Neuronal stem cell (in vitro differentiated cells): ENCODE measurements at places on chromosomes 1 and 21.

GRCh38 chr1:30748098-30748698 is 9.4 kb downstream of the LAPTM5 start:
- no peak for DNase-seq

DNA sequence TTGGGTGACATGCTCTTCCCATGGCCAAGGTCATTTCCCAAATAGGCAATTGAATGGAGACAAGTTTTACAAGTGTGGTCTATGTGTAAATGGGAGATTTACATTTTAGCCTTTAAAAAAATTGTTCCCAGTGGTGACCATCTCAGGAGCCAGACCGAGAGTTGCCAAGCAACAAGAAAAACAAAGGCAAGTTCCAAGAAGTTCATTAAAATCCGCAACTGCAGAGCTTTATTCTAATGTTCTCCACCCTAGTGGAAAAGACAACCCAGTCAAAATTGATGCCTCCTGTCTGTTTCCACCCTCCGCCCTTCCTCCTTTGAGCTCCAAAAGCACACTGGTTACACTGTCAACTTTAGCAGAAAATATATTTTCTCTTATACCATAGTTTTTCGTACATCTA is 33.2 kb upstream of the CD55 start:
- no peak for DNase-seq

DNA sequence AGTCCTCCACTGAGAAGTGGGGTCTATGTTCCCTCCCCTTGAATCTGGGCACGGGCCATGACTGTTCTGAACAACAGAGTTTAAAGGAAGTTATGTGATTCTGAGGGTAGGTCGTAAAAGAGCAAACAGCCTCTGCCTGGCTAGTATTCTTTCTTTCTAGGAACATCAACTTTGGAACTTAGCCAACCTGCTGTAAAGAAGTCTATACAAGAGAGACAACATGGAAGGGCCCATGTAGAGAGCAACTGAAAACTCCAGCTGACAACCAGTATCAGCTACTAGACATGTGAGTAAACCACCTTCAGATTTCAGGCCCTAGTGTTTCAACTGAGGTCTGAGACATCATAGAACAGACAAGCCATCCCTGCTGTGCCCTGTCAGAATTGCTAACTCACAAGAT is 7.5 kb downstream of the SELENOF start:
- no peak for DNase-seq

GRCh38 chr1:56540467-56540866 is 38.9 kb downstream of the PLPP3 start:
- DNase-seq, result no peak

GRCh38 chr1:41542196-41542930 is 57.9 kb upstream of the EDN2 start:
- DNase-seq, result no peak

DNA sequence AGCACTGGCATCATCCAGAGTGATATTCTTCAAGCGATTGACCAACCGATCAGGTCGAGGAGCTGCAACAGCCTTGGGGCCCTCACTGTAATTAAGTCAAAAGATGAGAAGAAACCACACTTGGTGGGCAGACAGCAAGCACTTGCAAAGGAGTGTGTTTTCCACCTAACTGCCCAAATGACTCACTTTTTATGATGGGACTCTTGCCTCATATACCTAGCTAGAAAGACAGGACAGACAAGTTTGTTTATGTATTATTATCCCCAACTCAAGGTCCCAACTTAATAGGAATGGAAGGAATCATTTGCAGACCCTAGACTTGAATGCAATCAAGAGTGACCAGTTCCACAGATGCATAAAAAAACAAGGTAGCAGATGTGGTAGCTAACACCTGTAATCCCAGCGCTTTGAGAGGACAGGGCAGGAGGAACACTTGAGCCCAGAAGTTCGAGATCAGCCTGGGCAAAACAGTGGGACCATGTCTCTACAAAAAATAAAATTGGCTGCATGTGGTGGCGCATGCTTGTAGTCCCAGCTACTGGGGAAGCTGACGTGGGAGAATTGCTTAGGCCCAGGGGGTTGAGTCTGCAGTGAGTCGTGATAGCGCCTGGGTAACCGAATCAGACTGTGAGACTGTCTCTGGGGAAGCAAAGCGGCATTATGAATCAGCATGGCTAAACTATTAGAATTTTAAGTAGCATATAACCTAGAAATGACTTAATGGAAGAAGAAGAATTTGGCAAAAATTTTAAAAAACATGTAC is 2.3 kb upstream of the NRAS start:
- no peak for DNase-seq
